Jurkat, Clone E6-1 (cell line): ENCODE measurements at places on chromosomes 12 and 14.
A peak's percentile ranks its signal among the peaks of the same experiment; 100 is the strongest.

GRCh38 chr12:8606890-8607289, 5.8 kb downstream of the AICDA start:
- DNase-seq, result no peak

DNA sequence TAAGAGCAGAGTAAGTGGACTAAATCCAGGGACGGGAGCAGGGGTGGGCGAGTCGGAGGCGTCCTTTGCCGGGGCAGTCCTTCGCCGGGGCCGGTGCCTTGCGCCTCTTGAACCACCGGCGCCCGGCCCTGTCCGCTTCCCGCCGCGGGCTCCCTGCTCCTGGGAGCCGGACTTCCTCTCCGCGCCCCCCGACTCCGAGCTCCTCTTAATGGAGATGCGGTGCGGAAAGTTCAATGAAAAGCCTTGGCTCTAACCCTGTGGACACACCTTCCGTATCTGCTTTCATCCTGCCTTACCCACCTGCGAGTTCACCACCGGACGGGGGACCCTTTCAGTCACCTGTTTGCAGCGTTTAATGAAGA, 412 bp downstream of the FGFR1OP2 start:
- DNase-seq, result no peak

DNA sequence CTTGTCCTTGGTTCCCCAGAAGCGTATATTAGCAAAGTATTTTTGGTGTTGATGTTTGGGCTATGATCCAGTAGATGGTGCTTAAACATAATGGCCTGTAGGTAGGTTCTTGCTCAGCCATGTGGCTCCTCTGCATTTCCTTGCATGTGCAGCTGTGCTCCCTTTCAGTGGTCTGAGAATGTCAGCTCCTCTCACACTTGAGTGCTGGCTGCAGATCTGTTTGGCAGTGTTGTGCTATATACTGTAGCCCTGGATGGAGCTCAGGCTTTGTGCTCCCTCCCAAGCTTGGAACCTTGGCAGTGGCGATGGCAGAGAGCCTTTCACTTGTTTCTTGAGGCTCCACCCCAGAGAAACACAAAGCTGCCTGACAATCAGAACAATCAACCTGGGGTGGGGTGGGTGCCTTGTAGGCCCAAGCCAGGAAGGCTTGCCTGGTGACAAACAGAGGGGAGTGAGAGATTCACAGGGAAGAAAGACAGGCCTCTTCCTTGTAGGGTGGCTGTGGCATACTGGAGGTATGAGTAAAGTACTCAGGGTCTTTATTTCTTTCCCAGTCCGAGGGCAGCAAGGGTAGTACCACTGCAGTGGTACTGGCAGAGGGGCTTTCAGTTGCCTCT, 255.3 kb downstream of the RAD51B start:
- peak; percentile 12 for DNase-seq

DNA sequence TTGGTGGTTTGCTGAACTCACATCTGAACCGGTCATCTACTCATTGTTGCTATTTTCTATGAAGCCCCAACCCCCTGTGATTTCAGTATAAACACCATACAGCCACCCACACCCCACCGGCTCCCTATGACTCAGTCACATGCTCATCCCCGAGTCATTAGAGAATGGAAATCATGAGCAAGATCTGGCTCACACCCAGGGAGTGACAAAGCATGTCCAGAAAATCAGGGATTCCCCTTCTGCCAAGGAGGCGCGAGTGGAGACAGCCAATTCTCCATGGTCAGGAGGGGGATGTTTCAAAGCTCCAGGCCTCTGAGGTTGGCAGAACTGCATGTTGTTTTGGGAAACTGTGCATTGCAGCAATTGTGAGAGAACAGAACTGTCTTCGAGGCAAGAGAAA, 657.5 kb upstream of the TBX3 start:
- no peak for DNase-seq

GRCh38 chr12:97017213-97017612, 110.2 kb downstream of the NEDD1 start:
- DNase-seq, result no peak

DNA sequence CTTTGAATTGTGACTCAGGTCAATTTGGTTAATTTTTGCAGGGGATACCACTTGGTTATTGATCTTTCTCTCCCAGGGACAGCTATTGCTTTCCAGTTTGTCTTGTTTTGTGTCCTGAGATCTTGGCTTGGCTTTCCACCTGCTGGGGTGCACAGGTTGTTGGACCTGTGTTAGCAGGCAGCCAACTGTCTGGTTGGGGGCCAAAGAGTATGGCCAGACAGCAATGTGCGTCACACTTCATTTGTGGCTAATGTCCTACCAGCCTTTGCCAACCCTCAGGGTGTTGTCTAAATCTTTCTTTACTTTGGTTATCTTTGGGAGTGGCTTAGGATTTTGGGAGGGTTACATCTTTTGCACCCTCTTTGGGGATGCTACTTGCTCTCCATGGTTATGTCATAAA, 494.9 kb upstream of the ATP2B1 start:
- no peak for DNase-seq

DNA sequence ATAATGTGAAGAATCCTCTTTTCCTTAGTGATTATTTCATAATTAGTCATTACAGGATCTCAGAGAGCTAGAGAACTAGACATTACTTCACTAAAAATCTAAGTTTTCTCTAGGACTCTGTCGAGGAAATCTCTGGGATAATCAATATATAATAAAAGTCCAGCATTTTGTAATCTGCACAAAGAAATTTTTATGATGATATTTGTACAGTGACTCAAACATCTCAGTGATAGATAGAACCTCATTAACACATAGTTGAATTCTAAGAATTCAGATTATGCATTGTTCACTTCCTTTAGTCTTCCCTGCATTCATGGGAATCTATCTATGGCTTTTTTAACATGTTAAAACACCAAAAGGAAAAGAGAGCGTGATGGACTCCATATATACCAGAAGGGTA, 11.0 kb downstream of the ITPR2 start:
- no peak for DNase-seq

- DNase-seq, result no peak
Observed at GRCh38 chr12:55499231-55499630, 7.1 kb downstream of the OR6C68 start.

- DNase-seq, result no peak
Observed at GRCh38 chr12:118345355-118345754, 27.4 kb downstream of the TAOK3 start.

DNA sequence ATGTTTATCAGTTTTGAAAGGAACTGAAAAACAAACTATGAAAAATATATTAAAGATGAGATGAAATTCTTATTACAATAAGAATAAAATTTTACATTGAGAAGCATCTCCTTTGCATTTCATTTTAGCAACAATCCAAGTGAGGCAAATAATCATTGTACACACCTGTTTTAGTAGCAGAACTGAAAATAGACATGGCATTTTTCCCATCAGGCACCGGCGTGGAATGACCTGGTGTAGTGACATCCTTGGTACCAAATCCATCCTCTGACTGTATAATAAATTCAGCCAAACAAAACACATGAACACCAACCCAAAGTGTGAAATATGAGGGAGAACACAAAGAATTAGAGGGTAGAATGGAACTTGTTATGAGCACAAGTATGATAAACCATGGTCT, 271.4 kb downstream of the MED13L start:
- DNase-seq, result no peak

GRCh38 chr14:102917469-102918211, 4.8 kb upstream of the AMN start:
- DNase-seq, result peak; percentile 39

DNA sequence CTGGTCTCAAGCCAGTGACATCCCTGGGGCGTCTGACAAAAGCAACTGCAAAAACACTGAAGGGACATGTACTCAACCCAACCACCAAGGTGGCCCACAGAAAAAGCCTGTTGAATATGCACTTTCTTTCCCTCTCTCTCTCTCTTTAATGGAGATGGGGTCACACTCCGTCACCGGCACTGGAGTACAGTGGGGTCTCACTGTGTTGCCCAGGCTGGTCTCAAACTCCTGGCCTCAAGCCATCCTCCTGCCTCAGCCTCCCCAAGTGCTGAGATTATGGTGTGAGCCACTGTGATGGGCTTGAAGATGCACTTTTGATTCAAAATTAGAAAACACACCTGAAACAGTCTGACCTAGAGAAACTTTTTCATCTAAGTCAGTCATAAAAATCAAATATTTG, 7.2 kb upstream of the CD27 start:
- no peak for DNase-seq

GRCh38 chr14:64732536-64733120, 28.4 kb downstream of the PLEKHG3 start:
- no peak for DNase-seq

DNA sequence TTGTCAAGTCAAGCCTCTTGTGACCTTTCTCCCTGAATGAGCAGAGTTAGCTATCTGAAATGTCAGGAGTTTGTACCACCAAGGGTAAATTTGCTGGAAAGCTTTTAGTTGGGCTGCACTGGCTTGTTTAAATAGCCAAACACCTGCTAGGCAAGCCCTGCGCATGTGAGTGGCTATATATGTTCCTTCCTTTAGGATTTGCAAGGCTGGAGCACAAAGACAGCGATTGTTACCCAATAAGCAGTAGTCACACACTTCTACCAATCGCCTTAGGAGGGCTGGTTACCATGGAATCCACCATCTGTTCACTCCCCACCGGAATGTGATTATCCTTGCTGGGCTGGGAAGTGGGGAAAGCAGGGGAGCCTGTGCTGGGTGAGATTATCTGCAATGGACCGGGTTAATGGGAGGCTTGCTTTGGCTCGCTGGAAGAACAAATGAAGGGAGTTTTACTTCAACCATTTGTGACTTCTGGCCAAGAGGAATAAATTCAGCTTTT, 102.5 kb downstream of the FGD4 start:
- DNase-seq, result no peak

- DNase-seq, result no peak
Observed at GRCh38 chr14:22691171-22691570, 47.0 kb upstream of the OR6J1 start.

DNA sequence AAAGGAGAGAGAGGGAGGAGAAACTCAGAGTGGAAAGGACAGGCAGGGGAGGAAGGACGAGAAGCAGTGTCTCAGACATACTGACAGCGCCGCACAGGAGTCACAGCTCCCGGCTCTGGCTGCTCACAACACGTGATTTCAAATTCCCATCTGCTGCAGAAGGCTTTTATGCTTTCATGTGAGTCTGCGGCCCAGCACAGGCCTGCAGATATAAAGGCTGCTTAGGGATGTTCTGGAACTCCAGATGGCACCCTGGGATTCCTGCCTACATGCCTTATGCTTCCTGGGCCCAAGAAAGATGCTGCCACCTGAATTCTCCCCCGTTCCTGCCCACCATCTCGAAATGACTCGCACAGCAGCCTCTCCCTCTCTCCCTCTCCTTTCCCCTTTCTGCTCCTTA, 89.6 kb downstream of the NUAK1 start:
- no peak for DNase-seq

DNA sequence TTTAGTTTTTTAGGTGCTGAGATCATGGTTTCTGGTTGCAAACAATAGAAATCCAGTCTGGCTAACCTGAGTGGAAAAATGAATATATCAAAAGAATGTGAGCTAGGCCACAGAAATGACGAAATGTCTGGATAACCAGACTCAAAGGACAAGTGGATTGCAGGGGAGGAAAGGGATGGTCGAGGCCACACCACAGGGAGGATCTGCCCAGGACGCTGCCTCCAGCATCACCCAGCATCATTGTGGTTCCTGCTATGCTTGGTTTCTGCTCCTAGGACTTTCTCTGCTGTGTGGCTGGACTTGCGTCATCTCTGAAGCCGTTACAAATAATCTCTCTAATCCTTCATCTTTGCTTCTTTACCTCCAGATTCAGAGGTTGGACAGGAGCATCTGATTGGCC, 80.4 kb downstream of the TTC8 start:
- no peak for DNase-seq

GRCh38 chr14:78985668-78986381, 815.7 kb downstream of the NRXN3 start:
- no peak for DNase-seq

DNA sequence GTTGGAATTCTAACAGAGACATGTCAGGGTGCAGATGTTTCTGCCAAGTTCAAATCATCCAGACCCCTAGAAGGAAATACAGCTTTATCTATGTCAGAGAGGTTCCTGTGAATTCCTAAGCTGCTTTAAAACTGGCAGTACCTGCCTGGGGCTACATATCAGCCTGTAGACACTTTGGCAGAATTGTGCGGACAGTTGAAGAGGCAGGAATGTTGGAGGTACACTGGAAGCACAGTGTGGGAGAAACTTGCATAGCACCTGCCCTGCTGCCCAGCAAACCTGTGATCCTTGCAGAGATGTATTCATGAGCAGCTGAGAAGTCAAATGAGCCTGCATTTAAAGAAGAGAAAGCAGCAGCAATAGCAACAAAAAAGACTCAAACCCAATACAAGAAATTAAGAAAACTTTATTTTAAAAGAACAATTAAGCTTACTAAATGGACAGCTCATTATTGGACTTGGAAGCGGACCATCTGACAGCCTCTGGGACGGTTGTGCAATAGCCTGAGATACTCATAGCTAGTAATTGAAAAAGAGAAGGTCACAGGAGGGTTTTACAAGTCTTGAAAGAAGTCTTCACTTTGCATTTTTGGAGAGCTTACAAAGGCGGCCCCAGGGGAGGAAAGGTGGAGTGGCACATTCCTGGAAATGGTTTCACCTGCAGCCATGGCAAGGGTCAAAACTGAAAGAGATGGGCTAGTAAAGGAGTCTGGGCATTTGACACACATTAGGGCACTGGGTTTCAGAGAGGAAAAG, 280.9 kb upstream of the FLRT2 start:
- DNase-seq, result no peak

- no peak for DNase-seq
Observed at GRCh38 chr14:71682337-71682736, 249.9 kb upstream of the RGS6 start.

GRCh38 chr14:76761960-76762410, 717 bp downstream of the VASH1 start:
- DNase-seq, result no peak
